Activated T-cell treated with anti-CD3 and anti-CD28 coated beads, Interleukin-2, amount 50 U/mL, for 1 hour (primary cell): ENCODE measurements at places on chromosomes 5 and 9.

DNA sequence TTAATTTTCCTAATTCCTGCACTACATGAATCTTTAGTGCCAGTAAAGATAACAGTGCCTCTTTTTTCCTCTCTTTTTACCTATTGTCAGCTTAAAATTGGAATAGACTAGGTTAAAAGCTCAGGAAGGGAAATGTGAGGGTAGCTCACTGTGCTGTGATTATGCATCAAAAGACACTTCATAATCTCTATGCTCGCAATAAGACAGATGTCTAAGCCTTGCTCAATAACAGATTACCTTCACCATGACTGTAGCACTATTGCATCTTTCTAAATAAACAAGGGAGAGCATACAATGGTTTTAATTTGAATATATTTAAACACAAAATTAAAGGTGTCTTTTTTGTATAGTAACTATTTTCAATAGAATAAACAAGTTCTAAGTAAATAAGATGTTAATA, 130.1 kb downstream of the FBN2 start:
- DNase-seq: no peak

DNA sequence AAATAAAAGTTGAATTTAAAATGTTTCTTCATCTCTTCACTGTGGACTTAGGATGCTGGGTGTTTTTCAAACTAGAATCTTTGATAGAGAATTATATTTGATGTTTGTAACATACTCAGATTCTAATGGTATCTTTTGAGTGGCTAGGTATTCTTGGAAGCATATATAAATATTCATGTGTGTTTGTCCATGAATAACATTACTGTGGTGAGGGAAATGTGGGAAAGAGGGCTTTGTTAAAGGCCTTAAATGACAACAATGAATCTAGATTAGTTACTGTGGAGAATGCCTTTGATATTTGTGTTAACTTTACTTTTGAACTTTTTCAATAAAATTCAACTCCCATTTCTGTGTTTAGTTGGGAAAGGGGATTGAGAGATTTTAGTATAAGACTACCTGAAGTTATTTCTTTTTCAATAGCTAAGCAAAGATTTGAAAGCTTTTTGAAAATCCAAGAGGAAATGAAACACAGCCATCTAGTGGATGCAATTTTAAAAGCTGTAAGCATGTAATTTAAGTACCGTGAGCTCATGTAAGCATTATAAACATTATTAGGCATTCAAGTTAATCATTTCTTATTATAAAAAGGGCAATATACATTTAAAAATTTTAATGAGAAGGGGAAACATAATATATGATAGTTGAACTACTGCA, 69.6 kb downstream of the CCDC171 start:
- DNase-seq: no peak

DNA sequence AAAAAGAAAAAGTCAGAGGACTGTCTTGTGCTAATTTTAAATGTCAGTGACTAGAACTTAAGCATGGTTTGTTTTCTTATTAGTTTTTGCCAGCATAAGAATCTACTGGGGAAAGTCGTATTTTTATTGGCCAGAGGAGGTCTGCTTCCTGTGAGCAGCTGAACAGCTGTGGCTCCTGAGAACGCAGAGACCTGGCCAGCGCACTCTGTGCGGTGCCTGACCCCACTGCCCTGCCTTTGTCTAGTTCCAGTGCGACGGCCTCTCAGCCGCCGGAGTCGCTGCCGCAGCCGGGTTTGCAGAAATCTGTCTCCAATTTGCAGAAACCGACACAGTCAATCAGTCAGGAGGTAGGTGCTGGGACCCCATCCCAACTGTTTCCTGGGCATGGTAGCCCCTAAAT, 42.5 kb downstream of the PRRC2B start:
- DNase-seq: no peak

- DNase-seq: no peak
Observed at GRCh38 chr5:94855543-94855942, 237.1 kb downstream of the SLF1 start.

DNA sequence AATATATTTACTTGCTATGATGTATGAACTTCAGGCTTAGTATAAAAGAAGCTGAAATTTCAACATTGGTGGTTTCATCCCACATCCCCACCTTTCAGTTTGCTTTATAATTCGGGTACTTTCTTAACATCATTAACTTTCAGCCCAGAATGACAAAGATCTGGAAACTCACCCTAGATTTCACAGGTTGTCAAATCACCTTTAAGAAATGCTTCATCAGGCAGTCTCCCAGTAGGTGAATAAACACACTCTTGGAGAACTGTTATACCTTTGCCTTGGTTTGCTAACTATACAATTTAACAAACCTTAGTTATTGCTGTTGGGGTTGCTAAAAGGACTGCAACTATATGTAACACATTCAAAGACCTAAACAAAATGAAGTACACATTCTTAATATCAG, 54.4 kb downstream of the MLANA start:
- DNase-seq: no peak

GRCh38 chr9:115643948-115644727, 509.5 kb upstream of the PAPPA start:
- DNase-seq: no peak

GRCh38 chr5:27996665-27997064, 958.3 kb upstream of the CDH9 start:
- no peak for DNase-seq

- no peak for DNase-seq
Observed at GRCh38 chr5:81694726-81695125, 56.2 kb downstream of the SSBP2 start.

- DNase-seq: no peak
Observed at GRCh38 chr9:8652255-8652654, 852.7 kb upstream of the DMAC1 start.

GRCh38 chr5:16812911-16813310, 123.2 kb downstream of the MYO10 start:
- DNase-seq: no peak

DNA sequence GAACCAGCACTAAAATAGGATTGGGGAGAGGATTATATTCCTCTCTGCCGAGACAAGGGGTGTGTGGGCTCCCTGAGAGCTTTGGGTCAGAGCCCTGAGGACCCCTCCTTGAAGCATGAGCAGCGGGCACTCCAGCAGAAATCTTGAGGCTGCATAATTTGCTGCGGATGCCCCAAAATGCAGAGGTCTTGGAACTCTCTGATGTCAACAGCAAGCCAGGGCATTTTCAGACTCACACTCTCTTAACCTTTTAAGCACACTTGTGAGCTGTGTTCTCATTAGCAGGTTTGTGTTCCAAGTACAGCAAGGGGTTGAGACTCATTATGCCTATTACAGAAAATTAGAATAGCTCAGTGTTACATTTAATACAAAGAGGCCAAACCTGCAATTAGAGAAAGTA, 513.0 kb upstream of the ADAMTS16 start:
- DNase-seq: no peak

DNA sequence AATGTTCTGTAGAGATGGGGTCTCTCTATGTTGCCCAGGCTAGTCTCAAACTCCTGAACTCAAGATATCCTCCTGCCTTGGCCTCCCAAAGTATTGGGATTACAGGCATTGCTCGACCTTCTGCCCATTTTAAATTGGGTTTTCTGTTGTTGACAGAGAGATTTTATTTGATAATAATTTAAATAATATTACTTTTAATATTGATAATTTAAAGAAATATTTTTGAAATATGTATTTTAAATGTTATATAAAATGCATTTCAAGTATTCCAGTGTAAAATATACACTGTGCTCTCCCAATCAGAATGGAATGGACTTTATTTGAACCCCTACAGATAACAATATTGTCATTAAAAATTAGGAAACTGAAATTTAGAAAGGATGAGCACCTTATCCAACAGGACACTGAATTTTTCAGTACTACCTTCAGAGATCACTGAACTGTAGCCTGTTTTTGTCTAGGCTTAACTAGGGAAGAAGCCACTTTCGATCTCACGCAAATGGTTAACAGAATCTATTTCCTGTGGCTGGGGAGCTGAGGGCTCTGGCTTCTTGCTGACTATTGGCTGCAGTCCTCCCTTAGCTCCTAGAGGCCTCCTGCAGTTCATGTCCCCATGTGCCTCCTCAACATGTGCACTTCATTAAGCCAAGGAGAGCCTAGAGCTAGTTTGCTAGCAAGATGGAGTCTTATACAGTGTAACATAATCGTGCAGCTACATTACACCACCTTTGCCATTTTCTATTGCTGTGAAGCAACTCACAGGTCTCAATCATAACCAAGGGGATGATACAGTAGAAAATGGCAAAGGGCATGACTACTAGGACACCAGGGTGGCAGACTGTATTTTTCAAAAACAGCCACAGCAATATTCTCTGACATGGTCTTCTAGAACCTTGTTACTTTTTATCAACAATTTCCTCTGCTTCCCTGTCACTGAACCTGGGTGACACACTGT, 150.0 kb downstream of the CDC42SE2 start:
- no peak for DNase-seq

DNA sequence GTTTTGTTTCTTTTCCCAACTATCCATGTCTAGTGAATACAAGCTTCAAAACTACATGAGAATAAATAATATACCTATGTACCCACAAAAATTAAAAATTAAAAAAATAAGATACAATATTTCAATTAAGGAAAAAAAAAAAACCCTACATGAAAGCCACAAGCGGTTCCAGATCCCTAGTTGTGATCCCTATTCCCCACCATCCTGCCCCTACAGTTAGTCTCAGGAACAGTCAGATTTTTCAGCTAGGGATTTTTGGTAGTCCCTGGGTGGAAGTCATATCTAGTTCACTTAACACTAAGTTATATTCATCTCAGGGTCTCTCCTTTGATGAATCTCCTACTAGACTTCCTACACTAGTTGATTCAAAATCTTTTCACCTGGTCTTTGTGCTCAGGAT, 18.5 kb upstream of the PCDHB1 start:
- no peak for DNase-seq

DNA sequence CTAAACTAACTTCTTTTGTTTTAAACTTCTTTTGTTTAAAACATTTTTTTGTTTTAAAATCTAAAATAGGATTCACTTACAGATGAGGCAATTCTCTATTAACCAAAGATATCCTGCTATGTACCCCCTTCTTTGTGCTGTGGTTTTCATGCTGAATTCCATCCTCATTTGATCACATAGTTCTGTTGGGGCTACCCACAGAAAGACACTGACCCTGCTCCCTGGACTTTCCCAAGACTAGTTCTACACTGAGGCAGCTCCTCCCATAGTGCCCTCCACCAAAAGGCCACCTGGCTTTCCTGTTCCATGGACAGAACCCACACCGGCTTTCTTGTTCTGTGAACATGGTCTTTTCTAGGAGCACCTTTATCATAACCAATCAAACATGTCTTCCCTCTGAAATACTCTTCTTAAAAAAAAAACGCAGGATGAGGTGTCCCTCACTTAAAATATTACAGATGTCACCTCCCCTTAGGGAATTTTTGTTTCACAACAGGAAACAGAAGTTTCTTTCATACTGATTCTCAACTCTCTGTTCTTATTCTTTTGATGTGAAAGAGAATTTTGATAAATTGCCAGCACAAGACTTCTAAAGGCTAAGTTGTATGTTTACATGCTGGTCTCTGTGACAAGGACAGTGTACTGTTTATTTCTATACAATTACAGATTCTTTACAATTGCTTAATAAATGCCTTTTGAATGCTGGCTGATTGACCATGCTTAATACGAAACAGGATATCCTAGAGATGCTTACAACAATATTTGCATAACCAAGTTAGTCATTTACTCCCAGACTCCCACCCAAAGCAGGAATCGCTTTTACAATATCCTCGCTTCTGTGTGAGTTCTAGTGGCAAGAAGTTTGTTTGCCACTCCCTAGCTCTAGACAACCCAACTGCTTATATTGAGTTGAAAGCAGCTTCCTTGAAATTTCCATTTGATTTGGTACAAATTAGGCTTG, 300.4 kb downstream of the DTWD2 start:
- DNase-seq: no peak

GRCh38 chr5:170441393-170441784, 52.2 kb upstream of the KCNMB1 start:
- no peak for DNase-seq

- DNase-seq: no peak
Observed at GRCh38 chr5:5364932-5365331, 57.5 kb upstream of the ICE1 start.

GRCh38 chr5:158658446-158659230, 441.1 kb downstream of the EBF1 start:
- no peak for DNase-seq

GRCh38 chr5:158451203-158451992, 592.5 kb upstream of the CLINT1 start:
- DNase-seq: no peak

DNA sequence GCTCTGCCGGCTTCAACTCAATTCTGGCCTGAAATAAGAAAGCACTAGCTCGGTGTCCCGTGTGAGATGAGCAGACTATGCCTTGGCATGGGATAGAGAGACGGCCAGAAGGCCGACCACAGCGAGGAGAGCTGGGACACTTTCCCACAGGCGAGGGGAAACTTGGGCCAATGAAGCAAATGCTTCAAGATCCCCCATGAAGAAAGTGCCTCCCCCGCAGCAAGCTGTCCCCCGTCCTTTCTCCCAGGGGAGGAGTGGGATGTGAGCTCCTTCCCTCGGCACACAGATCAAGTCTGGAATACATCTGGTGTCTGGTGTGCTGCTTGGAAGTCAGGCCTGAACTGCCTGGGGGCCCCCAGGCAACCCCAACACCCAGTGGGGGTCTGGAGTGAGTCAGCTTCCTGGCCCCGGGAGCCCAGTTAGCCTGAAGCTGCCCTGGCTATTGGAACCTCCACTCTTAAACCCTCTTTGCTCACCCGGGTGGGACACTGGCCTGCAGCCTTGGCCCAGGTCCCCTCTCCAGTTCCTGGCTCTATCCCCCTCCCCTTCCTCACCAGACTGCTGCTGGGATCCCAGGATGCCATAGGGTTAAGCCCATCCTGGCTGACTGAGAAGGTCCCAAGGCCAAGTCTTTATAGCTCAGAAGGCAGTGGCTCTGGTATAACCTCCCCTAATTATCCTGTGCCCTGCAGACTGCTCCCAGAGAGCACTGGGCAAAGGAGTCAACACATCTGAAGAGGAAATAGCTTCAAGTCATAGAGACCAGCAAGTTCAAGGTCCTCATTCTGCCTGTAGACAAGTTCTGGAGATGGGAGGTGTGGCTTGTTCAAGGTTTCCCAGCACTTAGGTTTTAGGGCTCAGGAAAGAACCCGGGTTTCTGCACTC, 205.3 kb downstream of the TTLL11 start:
- no peak for DNase-seq

- DNase-seq: no peak
Observed at GRCh38 chr9:37046683-37047082, 12.6 kb upstream of the PAX5 start.

- DNase-seq: no peak
Observed at GRCh38 chr9:3827175-3827574, 301.4 kb upstream of the RFX3 start.

- peak; percentile 69 for DNase-seq
Observed at GRCh38 chr9:75071530-75072122, 16.3 kb downstream of the NMRK1 start.

GRCh38 chr5:150321784-150322183, 19.1 kb upstream of the ARSI start:
- DNase-seq: no peak
